ENCODE measurements at places on chromosomes 2 and 18. TPM values are rescaled to one million over a fixed set of nuclear protein-coding genes. Genes with fewer than 3 reads are reported as not detected.
A peak's percentile ranks its signal among the peaks of the same experiment; 100 is the strongest.

DNA sequence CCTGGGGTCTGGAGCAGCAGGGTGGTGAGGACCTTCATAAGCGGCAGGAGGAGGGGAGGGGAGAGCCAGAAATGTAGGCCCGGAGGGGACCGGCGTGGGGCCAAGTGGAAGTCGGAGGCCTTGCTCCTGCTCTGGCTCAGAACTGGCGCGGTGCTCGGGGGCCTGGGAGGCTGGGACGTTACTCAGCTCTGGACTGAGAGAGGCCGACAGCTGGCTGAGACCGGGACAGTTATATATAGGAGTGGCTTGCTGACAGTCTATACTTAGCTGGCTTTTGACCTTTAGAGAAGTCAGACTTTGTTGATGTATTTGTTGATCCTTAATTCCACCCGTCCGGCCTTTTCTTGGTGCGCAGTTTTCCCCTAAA is 15.7 kb downstream of the IGFBP5 start:
- no peak for DNase-seq

DNA sequence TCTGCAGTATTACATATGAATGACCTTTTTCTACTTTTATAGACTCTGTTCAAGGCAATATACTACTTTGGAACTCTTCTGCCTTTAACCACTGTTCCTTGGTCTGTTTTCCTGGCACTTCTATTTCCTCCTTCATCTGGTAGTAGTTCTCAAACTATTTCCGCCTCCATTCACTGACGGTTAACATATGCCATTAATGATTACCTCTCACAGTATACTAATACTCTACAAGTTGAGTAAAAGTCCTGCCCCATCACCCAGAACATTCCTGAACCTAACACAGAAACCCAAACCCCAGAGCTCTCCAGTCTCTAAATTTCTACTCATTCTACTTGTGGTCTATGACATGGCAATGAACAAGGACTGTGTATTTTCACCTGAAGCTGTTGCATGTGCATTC is 4.5 kb downstream of the GFPT1 start:
- DNase-seq, result no peak

Gene FBLN7
- total RNA-seq, result 0.14 TPM

- peak; percentile 98 for DNase-seq
These were observed 79.2 kb downstream of the LAMA1 start for GRCh38 chr18:7038330-7038851.

- DNase-seq, result no peak
These were observed 11.2 kb downstream of the ATP6V1B1 start for GRCh38 chr2:70946832-70947442.

- DNase-seq, result no peak
These were observed 2.7 kb downstream of the SLC4A3 start for GRCh38 chr2:219629976-219630695.

- no peak for DNase-seq
These were observed 145.8 kb downstream of the ZFP36L2 start for GRCh38 chr2:43080571-43081021.

Gene DPP10
- 2.4 TPM for total RNA-seq

- DNase-seq, result no peak
These were observed 158.9 kb upstream of the SLC14A2 start for GRCh38 chr18:45456090-45457021.

DNA sequence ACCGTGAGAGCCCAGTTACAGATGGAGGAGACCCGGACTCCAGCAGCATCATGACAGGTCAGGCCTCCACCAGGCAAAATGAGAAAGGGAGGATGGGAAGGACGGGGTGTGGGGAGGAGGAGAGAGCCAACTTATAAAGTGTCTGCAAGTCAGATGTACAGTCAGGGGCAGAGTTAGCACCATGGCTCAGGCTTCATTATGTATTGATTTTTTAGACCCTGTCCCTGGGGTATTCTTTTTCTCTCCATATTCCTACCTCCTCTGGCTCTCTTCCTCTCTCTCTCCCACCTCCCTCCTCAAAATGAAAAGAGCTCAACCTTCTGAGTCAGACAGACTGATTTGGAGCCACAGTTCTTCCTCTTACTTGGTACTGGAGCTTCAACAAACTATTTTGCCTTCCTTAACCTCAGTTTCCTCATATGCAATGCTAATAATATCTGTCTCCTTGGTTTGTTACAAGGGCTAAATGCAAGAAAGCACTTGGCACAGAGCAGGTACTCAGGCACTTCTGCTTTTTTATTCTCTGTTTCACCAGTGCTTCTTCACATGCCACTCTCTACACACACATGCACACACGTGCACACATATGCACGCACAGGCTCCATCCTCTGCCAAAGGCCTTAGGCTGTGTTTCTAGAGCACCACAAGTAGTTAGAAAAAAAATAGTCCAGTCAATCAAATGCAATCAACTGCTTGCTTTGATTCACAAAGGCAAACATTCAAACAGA is 92.3 kb upstream of the PKDCC start:
- no peak for DNase-seq

GRCh38 chr2:55087501-55087900 is 37.2 kb upstream of the RTN4 start:
- DNase-seq, result no peak

GRCh38 chr18:22200611-22201225 is 31.3 kb downstream of the GATA6 start:
- no peak for DNase-seq

Gene ABHD1
- total RNA-seq, result not detected

DNA sequence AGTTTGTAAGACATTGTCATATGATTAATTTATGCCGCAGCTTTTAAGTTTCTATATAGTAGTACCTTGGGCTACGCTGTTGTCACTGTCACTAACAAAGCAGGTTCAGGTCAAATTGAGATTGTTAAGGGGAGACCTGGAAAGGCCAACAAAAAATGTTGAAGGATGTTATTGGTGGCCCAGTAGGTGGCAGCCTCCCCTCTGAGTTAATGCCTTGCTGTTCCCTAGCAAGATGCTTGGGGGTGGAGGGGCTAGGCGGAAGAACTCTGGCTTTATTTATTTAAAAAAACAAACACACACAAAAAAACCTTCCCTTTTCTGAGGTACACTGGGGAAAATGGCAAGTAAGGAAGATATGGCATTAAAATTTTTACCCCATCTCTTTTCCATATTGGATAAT is 128.3 kb upstream of the ATP5MC3 start:
- no peak for DNase-seq

Gene PDE11A
- 0.21 TPM for total RNA-seq

DNA sequence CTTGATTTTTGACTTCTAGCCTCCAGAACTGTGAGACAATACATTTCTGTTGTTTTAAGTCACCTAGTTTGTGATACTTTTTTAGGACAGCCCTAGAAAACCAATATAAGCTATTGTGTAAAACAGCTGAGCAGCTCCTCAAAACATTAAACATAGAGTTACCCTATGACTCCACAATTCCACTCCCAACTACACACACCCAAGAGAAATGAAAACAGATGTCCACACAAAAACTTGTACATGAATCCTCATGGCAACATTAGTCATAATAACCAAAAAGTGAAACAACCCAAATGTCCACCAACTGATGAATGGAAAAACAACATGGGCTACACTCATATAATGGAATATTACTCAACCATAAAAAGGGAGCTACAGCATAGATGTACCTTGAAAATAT is 32.6 kb downstream of the TNS1 start:
- DNase-seq, result no peak

GRCh38 chr18:75269696-75270095 is 59.1 kb downstream of the TSHZ1 start:
- no peak for DNase-seq

GRCh38 chr2:150267651-150268415 is 219.6 kb downstream of the RND3 start:
- no peak for DNase-seq

DNA sequence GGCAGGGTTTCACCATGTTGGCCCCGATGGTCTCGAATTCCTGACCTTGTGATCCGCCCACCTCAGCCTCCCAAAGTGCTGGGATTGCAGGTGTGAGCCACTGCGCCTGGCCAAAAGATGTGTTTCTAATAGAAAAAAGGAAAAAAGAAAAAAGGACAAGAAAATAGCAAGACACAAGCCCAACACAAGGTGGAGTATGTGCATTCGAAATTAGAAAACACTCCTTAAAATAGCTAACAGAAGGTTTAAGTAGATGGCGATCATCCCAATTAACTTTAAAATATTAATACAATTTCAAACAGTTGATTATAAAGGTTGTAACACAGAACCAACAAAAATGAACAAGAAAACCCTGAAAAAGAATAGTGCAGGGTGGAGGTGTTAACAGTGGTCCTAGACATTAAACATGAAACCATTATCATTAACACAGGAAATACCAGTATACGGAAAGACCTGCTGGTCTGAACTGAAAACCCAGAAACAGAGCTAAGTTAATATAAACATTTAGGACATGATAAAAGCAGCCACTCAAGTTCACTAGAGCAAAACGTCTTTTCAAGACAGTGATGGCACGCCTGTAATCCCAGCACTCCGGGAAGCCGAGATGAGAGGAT is 57.9 kb downstream of the HDLBP start:
- no peak for DNase-seq

DNA sequence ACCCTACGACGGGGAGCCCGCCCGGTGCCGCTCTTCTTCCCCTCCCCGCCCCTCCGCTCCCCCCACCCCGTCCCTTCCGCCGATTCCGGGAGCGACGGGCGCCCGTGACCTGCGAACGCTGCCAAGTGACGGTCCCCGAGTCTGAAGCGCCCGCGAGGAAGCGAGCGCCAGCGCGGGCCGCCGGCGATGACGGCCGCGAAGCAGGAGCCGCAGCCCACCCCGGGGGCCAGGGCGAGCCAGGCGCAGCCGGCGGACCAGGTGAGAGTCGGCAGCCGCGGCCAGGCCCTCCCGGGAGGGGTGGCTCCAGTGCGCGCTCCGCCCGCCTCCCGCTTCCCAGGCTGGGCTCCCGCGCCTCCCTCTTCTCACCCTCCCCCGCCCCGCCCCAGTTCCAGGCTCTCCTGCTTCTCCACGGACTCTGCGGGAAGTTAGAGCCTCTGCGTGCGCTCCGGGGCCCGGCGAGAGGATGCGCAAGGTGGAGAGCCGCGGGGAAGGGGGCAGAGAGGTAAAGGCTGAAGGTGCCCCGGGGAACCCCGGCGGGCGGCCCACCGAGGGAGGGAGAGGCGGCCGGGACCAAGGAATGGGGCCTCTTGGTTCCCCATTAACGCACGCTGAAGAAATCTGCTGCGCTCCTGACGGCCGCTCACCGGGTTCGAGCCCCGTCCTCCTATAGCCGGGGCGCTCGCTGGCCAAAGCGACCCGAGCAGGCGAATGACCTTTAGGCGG is 719.5 kb downstream of the DPP10 start:
- no peak for DNase-seq
